NCI-H1092 (cell line): ENCODE measurements at places on chromosomes 3 and 15.

GRCh38 chr3:52422669-52423068 is 22.2 kb downstream of the SEMA3G start:
- DNase-seq: no peak

GRCh38 chr3:147361454-147362420 is 44.6 kb downstream of the ZIC4 start:
- no peak for DNase-seq

DNA sequence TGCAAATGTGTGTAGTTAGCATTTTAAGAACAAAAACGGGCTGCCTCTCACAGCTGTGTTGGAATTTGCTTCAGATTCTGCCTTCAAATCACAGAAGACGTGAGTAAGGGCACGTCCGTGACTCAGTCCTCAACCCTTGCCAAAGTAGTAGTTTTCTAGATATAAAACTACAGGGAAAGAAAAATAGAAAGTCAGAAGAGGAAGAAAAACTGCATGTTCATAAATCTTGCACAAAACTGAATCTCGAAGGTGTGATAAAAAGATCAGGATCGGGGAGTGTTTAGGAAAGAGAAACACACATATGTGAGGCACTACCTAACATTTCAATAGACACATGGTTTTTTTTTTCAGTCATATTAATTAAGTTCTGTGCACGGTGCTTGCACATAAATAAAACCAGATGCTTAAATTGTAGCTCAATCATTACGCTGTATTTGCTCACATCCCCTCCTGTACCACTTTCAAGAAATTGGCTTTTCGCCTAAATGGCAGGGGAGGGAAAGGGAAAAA is 71.7 kb downstream of the P3H2 start:
- no peak for DNase-seq

- DNase-seq: no peak
Measured at GRCh38 chr3:157607826-157608405, 104.7 kb upstream of the VEPH1 start.

DNA sequence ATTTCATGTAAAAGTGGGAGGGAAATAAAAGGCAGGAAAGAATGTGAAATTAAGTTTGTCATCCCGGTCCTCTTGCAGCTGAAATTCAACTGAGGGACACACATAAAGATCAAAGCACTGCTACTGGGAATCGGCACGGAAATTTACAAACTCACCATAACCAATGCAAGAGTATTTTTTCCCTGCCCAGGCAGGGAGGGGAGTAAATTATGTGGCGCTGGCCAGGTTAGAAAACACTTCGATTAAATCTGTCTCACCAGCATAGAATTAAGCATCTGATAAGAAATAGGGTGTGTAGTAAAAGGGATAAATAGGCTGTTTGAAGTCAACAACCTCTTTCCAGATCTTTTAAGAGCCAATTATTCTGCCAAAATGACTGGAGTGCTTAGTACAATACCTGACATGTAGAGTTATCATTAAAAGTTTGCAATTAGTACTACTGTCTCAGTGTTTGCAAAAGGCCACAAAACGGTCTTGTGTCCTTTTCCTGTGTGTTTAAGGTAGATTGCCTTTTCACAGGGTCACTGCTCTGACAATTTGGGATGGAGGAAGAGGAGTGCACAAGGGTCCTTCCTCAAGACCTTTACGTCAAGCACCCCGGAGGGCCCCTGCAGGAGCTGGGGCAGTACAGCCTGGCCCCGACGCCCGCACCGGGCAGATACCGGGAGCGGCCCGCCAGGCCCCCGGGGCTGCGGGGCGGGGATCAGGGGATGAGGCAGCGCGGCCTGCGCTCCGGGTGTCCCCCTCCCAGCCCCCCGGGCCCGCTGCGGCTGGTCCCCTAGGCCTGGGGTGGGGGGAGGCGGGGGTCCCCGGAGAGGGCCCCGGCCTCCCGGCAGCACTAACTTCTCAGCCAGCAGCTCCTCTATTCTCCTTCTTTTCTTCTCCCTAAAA is 651 bp downstream of the UBA3 start:
- DNase-seq: no peak

GRCh38 chr15:40536501-40536900 is 28.3 kb downstream of the CCDC32 start:
- DNase-seq: no peak
